ENCODE measurements at places on chromosomes 12 and 14.

GRCh38 chr14:71783088-71783487 lies 149.1 kb upstream of the RGS6 start:
- no peak for DNase-seq

- no peak for DNase-seq
Measured at GRCh38 chr14:68476212-68477109, 316.4 kb downstream of the ZFP36L1 start.

DNA sequence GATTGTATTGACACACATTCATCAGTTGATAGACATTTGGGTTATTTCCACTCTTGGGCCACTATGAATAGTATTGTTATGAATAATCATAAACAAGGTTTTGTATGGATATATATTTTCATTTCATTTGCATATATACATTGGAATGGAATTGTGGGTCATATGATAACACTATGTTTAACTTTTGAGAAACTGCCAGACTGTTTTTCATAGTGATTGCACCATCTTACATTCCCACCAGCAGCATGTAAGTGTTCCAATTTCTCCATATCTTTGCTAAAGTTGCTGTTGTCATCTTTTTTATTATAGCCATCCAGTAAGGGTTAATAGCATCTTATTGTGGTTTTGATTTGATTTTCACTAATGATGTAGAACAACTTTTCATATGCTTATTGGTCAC lies 198.5 kb upstream of the PPFIA2 start:
- no peak for DNase-seq

DNA sequence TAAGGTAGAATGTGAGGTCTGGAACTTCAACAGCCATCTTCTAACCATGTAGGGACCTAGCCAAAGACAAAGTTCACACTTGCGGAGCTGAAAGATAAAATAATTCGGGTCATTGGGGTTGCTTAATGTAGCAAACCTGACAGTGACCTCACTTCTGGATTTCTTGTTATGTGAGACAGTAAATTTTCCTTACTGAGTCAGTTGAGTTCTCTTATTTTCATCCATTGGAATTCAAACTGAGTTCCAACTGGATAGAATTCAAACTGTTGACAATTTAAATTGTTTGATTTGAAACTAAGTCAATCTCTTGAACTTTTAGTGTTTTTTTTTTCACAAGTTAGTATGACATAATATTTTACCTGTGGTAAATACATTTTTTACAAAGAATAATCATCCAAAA lies 406.5 kb downstream of the ADAMTS20 start:
- DNase-seq, result no peak

GRCh38 chr12:119157978-119158377 lies 20.8 kb upstream of the HSPB8 start:
- DNase-seq, result no peak

GRCh38 chr14:98826618-98827017 lies 445.4 kb downstream of the BCL11B start:
- no peak for DNase-seq

DNA sequence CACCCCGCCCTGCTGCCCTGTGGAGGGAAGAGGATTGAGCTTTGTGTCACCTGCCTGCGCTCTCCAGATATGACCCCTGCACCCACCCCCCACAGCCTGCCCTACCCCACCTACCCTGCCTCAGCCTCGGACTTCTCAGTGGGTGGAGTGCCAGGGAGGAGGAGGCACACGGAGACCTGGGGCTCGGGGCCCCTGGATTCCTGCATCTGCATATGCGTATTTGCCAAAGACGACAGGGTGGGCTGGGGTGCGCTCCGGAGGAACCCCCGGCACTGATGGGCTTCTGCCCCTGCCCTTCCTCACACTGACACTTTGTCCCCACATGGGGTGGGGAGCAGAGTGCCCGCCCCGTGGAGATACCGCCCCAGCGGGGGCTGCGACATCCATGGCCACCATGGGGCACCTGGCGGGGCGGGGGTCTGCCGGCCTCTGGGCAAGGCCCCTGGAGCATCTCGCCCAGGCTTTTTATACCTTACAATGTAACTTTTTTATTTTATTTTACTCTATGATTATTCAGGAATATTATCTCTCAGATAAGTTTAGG lies 206.0 kb downstream of the TSPAN9 start:
- no peak for DNase-seq

- DNase-seq, result no peak
Measured at GRCh38 chr14:72546344-72547016, 347.4 kb downstream of the DPF3 start.

GRCh38 chr14:61503167-61503801 lies 181.9 kb downstream of the PRKCH start:
- DNase-seq, result peak; percentile 37

DNA sequence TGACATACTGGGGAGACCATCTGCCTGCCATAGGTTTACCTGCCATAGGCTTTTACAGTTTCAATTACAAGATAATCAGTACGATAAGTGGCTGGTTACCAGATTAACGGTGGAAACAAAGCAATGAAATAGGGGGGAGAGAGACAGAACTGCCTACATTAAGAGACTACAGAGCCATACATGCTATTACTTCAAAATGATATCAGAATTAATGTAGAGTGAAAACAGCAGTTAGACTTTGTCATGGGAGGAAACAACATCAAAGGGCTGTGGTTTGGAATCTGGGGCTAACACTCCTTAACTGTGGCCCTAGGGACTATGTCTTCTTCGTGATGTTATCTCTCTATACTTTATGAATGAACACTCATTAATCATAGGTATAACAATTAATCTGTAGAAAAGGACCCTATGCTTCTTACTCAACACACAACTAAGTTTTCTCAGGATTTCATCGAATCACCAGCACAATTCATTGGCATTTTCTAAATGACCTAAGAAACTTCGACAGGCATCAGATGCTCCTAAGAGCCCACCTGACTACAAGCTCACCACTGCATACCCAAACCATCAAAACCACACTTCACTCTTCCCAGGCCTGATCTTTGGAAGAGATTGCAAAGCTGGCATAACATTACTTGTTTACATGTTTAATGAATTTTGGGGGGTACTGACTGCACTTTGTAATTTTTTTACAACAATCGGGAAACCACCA lies 475.6 kb upstream of the SOX5 start:
- no peak for DNase-seq

- DNase-seq, result no peak
Measured at GRCh38 chr12:64181430-64182291, 40.4 kb downstream of the KICS2 start.

GRCh38 chr12:38527631-38528030 lies 211.1 kb downstream of the ALG10B start:
- no peak for DNase-seq

- DNase-seq, result no peak
Measured at GRCh38 chr14:75044322-75044721, 6.9 kb downstream of the MLH3 start.
